ENCODE measurements at places on chromosomes 6 and 20.

DNA sequence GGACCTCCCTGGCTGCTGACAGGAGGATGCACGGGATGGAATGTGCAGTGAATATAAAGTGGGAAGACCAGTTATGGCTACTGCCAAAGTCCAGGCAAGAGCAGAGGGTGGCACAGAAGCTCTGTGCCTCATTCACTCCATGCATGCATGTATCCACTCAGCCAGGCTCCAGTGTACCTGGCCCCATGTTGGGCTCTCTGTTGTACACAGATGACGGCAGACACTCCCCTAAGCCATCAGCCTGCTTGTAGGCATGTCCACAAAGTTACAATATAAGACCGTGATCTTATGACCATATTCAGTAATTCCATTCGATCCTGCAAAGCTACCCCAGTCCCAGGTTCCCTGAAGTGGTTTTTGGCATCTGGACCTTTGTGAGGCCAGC lies 116.8 kb downstream of the PREX1 start:
- no peak for DNase-seq

DNA sequence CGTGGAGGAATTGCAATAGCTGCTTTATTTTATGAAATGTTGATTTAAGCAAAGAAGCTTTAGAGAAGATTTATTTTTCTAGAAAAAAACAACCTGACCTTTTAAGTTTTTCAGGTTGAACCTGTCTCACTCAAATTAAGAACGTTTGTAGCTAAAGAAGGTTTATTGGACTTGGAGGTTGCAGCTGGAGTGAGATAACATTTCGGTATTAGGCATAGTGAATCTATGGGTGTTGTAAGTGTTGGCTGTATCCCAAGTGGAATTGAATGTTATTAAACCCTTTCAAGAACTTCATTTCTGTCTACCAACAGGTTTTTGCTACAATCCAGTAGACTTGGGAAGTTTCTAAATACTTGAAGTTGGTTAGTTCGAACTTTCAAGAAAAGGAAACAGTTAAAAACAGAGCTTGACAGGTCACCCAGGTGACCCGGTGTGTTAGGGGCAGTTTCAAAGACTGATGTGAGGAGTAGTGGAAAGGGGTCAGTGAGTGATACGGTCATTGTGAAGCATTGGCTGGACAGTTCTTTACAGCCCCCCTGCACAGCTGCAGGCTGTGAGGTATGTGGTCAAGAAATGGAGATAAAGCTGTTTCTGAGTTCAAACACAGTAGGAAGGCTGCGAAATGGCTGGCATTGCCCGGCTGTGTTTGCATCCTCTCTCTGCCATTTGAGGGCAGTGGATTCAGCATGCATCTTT lies 2.4 kb upstream of the TBCC start:
- DNase-seq, result no peak

DNA sequence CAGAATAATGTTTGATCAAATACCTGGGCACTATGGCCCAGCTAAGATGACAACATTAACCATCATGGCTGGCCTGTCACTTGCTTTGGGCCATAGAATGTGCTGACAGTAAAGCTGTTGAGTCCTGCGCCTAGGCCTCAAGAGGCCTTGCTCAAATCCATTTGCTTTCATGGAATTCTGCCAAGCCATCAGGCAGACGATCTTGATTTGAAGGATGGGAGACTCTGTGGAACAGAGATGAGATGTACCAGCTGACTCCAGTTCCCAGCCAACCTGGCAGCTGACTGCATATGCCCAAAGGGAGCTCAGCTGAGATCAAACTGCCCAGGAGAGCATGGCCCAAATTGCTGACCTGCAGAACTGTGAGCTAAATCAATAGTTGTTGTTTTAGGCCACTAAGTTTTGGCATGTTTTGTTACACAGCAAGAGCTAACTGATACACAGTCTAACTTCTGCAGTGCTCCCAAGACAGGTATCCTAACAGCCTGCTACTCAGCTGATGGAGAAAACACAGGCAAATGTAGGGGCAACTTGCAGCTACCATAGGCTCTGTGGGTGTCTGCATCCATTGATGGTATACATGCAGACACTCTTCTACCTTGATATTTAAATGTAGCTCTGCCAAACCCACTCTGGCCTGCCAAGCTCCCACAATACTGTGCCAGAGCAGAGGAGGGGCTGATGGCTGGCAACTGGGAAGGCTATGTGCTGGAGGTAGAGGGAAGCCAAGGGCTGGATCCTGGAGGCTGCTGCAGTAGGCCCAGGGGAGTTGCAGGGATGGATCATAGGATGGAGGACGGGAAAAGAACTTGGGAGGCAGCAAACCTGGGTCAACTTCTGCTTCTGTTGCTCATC lies 55.2 kb upstream of the RNF24 start:
- no peak for DNase-seq

GRCh38 chr6:147279427-147279826 lies 75.2 kb downstream of the STXBP5 start:
- no peak for DNase-seq

DNA sequence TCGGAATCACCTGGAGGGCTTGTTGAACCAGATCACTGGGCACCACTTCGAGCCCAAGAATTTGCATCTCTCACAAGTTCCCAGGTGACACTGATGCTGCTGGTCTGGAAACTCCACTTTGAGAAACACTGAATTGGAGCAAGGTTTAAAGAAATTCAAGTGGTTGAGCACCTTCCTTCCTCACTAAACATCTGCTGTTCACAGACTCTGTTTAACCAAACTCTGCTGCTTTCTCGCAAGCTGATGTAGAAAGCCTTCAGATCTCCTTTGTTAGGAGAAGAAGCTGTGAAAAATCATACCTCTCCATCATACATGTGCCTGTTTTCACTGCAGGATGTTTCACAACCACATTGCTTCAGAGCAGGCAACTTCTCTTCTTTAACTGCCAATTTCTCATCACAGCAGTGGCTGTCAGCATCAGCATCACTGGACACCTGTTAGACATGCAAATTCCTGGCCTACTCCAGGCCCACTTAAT lies 87.5 kb upstream of the TOP1 start:
- DNase-seq, result no peak

DNA sequence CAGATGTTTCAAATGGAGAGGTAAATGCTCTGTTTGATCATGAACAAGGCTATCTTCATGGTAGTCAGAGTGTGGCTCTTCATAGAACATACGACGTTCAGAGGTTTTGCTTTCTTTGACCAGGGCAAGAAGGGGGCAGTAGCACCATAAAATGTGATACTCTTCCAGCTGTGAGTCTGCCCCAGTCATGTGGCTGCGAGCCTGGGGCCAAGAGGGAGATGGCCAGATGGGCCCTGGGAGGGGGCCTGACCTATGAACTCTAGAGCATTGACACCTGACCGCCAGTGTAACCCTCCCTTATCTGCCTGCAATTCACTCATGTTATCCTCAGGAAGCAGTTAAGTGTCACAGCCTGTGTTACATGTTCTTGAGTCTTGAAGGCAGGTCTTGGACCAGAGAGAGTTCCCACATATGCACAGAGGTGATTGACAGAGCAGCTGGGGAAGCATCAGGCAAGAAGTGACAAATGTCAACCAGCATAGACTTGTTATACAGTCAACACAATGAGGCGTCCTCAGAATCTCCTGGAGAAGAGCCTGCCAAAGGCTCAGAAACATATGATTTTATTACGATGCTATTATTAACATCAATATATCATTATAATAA lies 55.0 kb downstream of the SCML4 start:
- no peak for DNase-seq

DNA sequence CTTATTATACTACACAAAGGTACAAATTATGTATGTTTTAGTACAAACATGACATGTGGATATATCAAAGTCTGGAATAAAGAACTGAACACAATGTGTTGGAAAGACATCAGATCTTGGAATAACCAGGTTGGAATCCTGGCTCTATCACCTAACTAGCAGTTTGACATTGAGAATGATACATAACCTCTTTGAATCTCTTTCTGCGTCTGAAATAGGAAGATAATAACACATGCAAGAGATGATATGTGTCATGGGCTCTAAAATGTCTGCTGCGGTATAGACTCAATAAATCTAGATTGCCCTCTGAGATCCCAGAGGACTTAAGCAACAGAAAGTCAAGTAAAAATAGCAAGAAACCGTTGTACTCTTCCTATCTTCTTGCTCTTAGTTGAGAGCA lies 66.8 kb upstream of the CCN2 start:
- DNase-seq, result no peak

- no peak for DNase-seq
Observed at GRCh38 chr20:10745790-10746189, 72.0 kb upstream of the JAG1 start.

All from cortex of kidney (tissue), 1 donor.